ENCODE measurements at places on chromosomes 1 and 21. TPM values are rescaled to one million over a fixed set of nuclear protein-coding genes. Genes with fewer than 3 reads are reported as not detected.

- peaks cover 10% of the 10 kb centered on the region for H3K4me1 ChIP-seq
- H3K27me3 ChIP-seq, result no peaks in the 10 kb centered on the region
- H3K27ac ChIP-seq, result no peak overlapping the region
- H3K4me3 ChIP-seq, result no peak overlapping the region
- no peaks in the 10 kb centered on the region for H3K36me3 ChIP-seq
Observed at GRCh38 chr1:15994081-15994480, 10.0 kb upstream of the SRARP start.

GRCh38 chr21:44960141-44961092 lies 20.6 kb downstream of the SLX9 start:
- no peak overlapping the region for H3K4me3 ChIP-seq
- no peaks in the 10 kb centered on the region for H3K27me3 ChIP-seq
- no peak for DNase-seq
- H3K36me3 ChIP-seq, result peaks cover 39% of the 10 kb centered on the region

DNA sequence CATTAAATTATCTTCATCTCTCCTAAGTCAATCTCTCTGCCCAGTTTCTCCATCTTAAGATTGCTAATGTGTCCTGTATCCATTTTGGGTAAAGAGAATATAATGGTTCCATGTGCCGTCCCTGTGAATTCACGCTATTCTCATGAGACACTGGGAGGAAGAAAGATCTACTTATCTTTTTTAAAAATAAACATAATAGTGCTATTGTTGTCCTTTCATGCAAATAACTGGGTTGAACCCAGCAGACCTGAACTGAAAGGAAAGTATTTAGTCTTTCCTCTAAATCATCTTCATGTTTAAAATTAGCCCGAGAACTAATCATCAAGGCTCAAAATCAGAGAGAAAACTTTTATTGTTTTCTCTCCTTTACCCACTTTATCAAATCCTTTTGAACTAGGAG lies 22.4 kb downstream of the SLAMF1 start:
- H3K36me3 ChIP-seq, result no peaks in the 10 kb centered on the region
- no peak for DNase-seq
- H3K27ac ChIP-seq, result no peak overlapping the region
- no peak overlapping the region for H3K4me3 ChIP-seq
- no peaks in the 10 kb centered on the region for H3K27me3 ChIP-seq
- H3K4me1 ChIP-seq, result no peaks in the 10 kb centered on the region

- H3K27ac ChIP-seq, result peak overlapping the region; percentile 89
- peaks cover 14% of the 10 kb centered on the region for H3K27me3 ChIP-seq
- H3K4me3 ChIP-seq, result peak overlapping the region; percentile 3
- peaks cover 72% of the 10 kb centered on the region for H3K4me1 ChIP-seq
- DNase-seq, result no peak
Observed at GRCh38 chr1:204081164-204081790, 8.4 kb downstream of the SOX13 start.

GRCh38 chr1:7670334-7671145 lies 100.6 kb upstream of the VAMP3 start:
- peaks cover 16% of the 10 kb centered on the region for H3K4me1 ChIP-seq
- peak; percentile 50 for DNase-seq
- no peak overlapping the region for H3K4me3 ChIP-seq
- peaks cover 22% of the 10 kb centered on the region for H3K27me3 ChIP-seq

- H3K27ac ChIP-seq, result peak overlapping the region; percentile 89
- peaks cover 7% of the 10 kb centered on the region for H3K27me3 ChIP-seq
- no peaks in the 10 kb centered on the region for H3K36me3 ChIP-seq
- peak overlapping the region; percentile 82 for H3K4me3 ChIP-seq
- H3K4me1 ChIP-seq, result no peaks in the 10 kb centered on the region
- no peak for DNase-seq
Observed at GRCh38 chr1:72281144-72281543, 1.2 kb downstream of the NEGR1 start.

DNA sequence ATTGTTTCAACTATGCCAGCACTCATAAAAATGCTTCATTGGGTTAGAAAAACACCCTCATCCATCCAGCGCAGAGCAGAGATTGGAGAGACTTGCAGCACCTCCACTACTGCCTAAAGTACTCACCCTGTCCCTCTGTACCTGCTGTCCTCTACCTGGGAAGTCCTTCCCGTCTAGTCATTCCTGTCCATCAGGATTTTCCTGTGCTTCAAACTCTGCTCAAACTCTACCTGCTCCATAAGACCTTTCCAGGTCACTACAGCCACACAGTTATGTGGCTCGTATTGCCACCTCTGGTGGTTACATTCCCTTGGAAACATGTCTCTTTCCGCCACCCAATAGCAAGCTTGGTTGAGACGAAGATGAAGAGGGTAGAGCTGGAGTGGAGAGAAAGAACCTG lies 7.2 kb downstream of the OVGP1 start:
- H3K4me1 ChIP-seq, result peaks cover 23% of the 10 kb centered on the region
- no peak overlapping the region for H3K4me3 ChIP-seq
- H3K27ac ChIP-seq, result no peak overlapping the region
- DNase-seq, result no peak
- H3K27me3 ChIP-seq, result no peaks in the 10 kb centered on the region

GRCh38 chr1:192418552-192419285 lies 101.9 kb downstream of the RGS21 start:
- no peak overlapping the region for H3K27ac ChIP-seq
- no peaks in the 10 kb centered on the region for H3K27me3 ChIP-seq
- peak; percentile 36 for DNase-seq
- H3K4me3 ChIP-seq, result no peak overlapping the region
- no peaks in the 10 kb centered on the region for H3K36me3 ChIP-seq

DNA sequence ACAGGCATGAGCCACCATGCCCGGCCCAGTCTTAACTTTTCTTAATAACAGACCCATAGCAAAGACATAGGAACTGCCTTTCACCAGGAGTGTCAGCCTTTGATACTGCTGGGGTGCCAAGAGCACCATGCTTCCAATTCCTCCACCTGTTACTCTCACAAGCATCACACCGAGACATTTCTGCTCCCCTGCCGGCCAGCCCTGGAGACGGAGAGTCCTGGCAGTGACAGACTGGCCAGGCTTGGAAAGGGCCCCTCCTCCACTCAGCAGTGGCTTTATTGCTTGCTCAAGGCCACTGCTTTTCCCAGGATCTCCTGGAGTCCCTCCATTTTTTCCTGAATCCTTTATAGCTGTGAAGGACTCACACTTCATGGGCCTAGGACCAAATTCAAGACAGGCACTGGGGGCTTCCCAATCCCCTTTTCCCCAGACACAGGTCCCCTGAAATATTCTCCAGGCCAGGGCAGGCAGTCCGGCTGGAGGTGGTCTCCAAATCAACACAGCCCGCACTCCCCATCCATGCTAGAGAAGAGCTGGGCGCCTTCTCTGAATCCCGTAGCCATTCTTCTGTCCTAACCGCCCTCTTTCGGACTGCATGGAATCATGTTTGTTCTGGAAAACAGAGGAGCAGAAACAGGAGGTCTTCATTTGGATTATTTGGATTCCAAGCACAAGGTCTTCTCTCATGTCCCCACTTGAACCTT lies 25.5 kb upstream of the PTPRF start:
- no peak overlapping the region for H3K4me3 ChIP-seq
- H3K27me3 ChIP-seq, result no peaks in the 10 kb centered on the region
- H3K4me1 ChIP-seq, result no peaks in the 10 kb centered on the region
- DNase-seq, result no peak
- H3K36me3 ChIP-seq, result no peaks in the 10 kb centered on the region
- no peak overlapping the region for H3K27ac ChIP-seq

- H3K27me3 ChIP-seq, result no peaks in the 10 kb centered on the region
- DNase-seq, result peak; percentile 95
- H3K4me3 ChIP-seq, result no peak overlapping the region
- H3K27ac ChIP-seq, result peak overlapping the region; percentile 88
Observed at GRCh38 chr1:16175610-16176553, 20.0 kb upstream of the EPHA2 start.

GRCh38 chr1:211336161-211336560 lies 9.5 kb downstream of the TRAF5 start:
- peaks cover 7% of the 10 kb centered on the region for H3K36me3 ChIP-seq
- H3K27ac ChIP-seq, result peak overlapping the region; percentile 72
- H3K4me3 ChIP-seq, result no peak overlapping the region
- no peaks in the 10 kb centered on the region for H3K27me3 ChIP-seq

- no peak for DNase-seq
- no peaks in the 10 kb centered on the region for H3K27me3 ChIP-seq
- H3K4me3 ChIP-seq, result no peak overlapping the region
Observed at GRCh38 chr21:24976238-24976637, 631.0 kb downstream of the MRPL39 start.

DNA sequence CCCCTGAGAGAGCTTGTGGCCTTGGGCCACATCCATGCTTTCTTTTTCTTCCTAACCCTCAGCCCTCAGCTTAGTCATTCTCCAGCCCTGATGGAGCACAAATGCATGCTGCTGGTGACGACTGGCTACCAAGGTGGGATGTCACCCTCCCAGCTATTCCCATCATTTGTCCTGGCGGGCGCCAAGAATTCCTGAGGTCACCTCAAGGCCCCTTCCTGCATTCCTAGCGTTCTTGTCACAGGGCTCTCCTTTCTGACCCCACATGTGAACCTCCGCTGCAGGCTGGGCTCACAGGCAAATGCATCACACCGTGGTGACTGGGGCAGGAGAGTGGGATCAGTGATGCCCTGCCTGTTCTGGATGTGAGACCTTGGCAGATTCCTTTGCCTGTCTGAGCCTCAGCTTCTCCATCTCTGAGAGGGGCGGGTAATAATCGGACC lies 53.4 kb upstream of the IFFO2 start:
- DNase-seq, result no peak
- peak overlapping the region; percentile 18 for H3K27ac ChIP-seq
- H3K4me3 ChIP-seq, result no peak overlapping the region
- peaks cover 46% of the 10 kb centered on the region for H3K4me1 ChIP-seq

- DNase-seq, result no peak
- no peaks in the 10 kb centered on the region for H3K36me3 ChIP-seq
- no peaks in the 10 kb centered on the region for H3K27me3 ChIP-seq
- no peak overlapping the region for H3K27ac ChIP-seq
Observed at GRCh38 chr1:9449110-9449627, 90.1 kb upstream of the SLC25A33 start.

The CLCC1 gene
- polyA plus RNA-seq, result 4.9 TPM

The LRRC53 gene
- polyA plus RNA-seq, result not detected

The UBL4B gene
- not detected for polyA plus RNA-seq

Data from stomach (tissue), 19 donors.